ENCODE measurements at places on chromosomes 3 and 15.

DNA sequence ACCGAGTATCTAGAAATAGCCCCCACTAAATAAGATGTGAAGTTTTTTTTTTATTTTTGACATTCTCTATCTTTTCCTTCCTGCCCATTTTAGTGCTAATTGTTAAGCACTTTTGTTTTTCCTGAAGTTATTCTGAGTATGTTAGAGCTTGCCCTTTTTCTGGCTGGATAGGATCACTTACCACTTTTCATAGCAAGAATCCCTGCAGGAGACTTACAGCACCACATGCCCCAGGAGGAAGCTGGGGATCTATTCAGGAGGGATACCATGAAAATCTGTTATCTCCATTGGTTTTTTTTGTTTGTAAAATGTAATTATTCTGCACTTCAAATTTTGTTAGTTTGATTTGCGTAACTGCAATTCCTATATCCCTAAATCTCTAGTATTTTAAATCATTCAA lies 968.4 kb downstream of the ZPLD1 start:
- no peak for DNase-seq

DNA sequence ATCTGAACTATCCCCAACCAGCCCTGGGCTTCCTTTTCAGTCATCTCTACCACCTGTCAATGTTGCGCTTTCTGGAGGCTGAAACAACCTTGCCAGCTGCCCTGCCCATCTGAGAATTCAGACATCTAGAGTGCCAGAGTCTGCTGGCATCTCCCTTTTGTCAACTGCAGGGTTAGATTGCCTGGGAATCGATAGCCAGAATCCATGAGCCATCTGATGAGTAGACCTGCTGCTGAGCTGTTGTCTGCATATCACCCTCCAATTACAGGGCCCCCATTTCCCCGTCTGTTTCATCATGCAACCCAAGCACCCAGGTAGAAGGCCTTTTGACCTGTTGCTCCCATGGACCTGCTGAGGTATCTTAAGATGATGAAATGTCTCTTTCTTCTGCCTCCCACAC lies 280.1 kb downstream of the EPHB1 start:
- no peak for DNase-seq

DNA sequence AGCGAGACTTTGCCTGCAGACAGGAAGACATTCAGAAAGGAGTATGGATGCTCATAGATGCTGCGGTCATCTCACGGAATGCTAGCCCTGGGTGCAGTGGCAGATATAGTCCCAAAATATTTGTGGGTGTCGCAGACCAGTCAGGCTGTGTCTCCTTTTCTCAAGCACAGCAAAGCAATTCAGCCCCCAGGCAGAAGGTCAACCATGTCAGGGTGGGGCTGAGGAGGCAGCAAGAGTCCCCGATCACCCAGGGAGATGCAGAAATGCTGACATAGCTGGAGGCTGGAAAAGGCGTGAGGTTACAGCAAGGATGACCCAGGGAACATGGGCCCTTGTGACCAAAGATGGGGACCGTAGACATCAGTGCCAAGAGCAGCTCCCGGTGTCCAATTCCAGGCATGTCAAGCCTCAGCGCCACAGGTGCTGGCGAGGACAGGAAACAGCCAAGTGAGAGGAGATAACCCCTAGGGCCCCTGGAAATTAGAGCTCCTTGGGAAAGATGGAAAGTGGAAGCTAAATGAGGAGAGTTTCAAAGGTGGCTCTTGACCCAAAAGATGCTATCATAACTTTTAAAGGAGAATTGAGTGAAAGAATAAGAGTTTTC lies 81.2 kb upstream of the ABHD17C start:
- no peak for DNase-seq

DNA sequence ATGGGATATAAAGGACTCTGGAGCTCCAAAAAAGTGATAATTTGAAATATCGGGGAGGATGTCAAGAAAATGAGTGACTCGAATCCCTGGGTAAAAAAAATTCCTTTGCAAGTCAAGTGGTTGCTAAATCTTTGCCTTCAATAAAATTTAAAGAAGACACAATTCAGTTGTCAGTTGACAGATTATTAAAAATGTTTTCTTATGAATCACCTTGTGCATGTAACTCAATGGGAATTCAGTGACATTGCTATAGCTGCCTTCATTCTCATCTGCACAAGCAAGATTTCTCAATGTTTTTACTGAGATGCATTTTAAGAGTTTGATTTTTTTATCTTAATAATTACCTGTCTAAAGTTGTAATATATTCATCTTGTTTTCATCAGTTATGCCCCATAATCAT lies 264.0 kb upstream of the IL12A start:
- no peak for DNase-seq
